ENCODE measurements at places on chromosomes 6 and 20.

DNA sequence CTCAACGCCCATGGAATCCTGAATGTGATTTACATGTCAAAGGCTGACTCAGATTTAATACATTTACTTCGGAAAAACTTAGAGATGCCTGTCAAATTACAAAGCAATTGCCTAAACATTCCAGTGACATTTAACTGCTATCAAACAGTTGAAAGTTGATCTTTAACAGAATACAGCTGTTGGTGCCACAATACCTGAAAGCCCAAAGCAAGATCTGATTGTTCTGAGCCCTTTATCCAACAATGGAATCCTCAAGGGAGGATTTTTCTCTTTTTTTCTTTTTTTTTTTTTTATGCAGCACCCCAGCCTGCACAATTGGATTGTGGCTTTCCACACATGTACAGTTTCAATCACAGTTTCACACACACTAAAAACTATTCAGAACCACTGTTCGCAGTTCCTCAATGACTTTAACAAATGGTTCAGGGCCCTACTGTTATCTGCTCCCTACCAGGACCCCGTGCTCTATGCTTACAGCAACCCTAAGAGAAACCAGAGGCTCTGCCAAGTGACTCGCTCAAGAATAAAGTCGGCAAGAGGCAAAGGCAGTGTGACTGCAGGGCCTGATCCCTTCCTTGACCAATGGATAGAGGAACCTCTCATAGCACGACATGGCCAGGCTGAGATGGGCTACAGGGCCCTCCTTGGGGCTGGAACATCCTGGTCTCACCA is 33.3 kb downstream of the EPB41L2 start:
- no peak for DNase-seq

DNA sequence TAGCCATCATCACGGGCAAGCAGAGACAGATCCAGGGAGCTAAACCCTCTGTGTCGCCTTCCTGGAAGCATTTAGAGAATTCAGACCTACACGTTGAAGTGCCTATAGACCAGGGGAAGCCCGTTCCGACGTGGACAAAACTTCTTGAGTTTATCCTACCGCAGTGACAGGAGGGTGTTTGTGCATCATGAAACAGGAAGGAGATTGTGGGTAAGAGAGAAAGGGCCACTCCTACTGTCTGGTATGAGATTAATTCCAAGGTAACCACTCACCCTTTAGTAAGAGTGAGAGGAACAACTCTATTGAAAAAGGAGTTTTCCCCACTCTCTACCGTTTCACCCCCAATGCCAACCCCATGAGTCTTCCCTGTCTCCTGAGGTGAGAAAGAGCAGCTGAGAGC is 133.7 kb downstream of the TFAP2C start:
- no peak for DNase-seq

- DNase-seq = no peak
Measured at GRCh38 chr6:105121981-105122380, 57.8 kb downstream of the POPDC3 start.

- peak; percentile 49 for DNase-seq
Measured at GRCh38 chr20:58246346-58246745, 17.9 kb upstream of the ANKRD60 start.

DNA sequence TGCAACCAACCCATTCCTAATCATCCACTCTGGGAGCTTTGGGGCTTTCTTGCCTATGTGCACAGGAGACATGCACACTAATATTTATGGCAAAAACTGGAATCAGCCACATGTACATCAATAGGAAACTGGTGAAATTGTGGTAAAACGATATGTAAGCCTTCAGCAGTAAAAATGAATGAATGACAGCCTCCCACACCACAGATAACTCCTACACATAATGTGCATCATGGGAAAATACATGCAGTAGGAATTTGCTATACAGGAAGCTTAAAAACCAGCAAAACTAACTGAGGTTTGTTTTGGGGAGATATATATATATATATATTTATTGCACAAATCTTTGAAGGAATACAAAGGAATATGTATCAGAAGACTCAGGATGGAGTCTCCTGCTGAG is 47.6 kb downstream of the HLA-G start:
- no peak for DNase-seq

DNA sequence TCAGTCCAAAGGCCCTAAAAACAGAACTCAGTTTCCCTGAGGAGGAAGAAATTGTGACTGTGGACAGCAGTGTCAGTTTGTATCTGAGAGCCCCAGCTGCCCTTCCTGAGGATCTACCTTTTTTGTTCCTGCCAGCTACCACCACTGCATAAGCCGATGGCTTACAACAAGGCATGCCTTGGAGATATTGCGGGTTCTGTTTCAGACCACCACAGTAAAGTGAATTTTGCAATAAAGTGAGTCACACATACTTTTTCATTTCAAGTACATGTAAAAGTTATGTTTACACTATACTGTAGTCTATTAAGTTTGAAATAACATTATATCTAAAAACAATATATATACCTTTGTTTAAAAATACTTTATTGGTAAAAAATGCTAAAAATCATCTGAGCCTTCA is 9.6 kb upstream of the CST3 start:
- no peak for DNase-seq

GRCh38 chr6:4178737-4179333 is 43.5 kb upstream of the ECI2 start:
- DNase-seq = no peak

DNA sequence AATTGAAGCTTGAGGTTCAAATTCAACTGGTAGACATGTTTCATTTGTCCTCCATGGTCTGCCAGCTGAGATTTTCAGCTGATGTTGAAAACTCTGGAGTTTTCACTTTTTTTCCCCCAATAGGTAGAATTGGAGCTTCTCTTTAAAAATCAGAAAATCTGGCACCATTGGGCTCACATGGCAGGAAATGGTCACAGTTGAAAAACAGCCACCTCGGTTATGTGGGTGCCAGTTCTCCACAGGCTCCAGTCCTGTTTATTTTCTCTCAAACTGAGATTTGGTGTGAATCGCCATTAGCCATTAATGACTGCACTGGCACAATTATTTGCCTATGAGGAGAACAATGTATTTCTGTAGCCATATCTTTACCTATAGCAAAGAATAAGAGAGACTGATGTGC is 171.4 kb upstream of the TFAP2D start:
- no peak for DNase-seq

GRCh38 chr20:46316984-46317684 is 8.8 kb upstream of the CDH22 start:
- DNase-seq = no peak

DNA sequence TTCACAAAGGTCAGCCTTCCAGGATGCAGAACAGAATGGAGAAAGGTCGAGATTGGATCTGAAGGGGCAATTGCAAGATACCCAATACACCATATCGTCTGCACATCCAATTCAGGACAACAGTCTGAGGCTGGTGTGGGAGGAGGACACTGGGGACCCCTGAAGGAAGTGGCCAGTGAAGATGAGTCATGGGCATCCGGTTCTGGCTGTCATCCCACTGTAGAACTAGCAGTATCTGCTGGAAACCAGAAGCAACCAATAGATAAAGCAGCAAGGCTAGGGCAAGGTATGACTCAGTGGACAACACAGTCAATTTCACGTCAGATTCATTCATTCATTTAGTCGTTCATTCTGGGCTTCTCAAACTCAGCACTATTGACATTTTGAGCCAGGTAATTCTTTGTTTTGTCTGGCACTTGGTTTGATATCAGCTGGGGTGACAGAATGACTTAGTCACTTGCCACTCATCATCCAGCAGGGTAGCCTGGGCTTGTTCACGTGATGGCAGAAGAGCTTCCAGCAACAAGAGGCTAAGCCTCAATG is 30.3 kb upstream of the SHLD1 start:
- no peak for DNase-seq

DNA sequence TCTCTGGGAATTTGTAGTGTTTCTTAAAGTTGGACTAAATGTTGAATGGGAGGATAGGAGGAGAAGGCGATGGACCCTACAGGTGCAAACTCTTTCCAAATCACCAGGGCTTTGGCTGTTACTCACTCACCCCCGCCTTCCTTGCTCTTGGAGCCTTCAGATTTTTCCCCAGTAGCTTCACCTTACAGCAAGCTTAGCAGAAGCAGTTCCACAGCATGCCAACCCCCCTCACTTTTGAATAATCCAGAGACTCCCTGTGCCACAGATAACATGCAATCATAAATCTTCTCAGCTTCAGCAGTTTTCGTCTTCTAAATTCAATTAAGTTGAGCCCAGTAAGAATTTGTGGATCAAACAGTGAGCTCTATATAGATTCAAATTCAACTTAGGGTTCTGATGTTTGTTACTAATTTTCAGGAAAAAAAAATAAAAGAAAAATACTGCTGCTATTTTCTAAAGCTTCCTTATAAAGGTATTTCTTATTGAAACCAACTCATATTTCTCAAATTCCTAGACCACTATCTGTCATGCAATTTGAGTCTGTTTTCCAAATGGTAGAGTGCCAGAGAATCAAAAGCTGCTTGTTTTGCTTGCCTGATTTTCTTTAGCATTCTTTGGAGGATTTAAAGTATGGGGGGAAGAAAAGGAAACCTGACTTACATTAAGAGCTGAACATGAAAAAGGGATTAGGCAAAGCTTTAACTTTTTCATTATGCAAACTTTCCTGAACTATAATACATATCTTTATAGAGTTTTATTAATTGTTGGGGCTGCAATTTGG is 166.4 kb downstream of the EYA4 start:
- DNase-seq = no peak

- DNase-seq = no peak
Measured at GRCh38 chr6:3328796-3329195, 70.0 kb downstream of the PSMG4 start.

GRCh38 chr6:20933057-20933788 is 399.0 kb downstream of the CDKAL1 start:
- no peak for DNase-seq

DNA sequence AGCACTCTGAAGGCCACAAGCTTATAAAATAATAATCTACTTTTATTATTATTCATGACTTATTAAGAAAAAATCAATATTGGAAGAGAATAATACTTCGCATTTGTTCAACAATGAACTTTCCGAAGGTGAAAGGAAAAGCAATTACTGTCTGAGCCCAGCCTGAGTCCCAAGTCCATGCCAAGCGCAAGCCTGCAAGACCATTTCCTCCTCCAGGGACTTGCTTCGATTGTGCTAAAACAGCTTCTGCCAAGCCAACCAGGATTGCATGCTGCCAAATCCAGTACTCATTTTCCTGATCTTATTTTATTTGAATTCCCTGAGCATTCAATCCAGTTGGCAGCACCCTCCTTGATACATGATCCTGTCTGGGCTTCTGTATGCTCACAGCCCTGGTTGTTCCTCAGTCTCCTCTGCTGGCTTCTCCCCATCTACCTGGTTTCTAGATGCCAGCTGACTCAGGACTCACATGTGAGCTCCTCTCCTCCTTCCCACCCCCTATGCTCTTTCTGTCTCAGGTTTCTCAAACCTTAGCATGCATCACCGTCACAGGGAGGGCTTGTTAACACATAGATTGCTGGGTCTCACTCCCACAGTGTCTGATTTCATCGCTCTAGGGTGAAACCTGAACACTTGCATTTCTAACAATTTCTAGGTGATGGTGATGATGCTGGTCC is 55.9 kb upstream of the PSMF1 start:
- no peak for DNase-seq

DNA sequence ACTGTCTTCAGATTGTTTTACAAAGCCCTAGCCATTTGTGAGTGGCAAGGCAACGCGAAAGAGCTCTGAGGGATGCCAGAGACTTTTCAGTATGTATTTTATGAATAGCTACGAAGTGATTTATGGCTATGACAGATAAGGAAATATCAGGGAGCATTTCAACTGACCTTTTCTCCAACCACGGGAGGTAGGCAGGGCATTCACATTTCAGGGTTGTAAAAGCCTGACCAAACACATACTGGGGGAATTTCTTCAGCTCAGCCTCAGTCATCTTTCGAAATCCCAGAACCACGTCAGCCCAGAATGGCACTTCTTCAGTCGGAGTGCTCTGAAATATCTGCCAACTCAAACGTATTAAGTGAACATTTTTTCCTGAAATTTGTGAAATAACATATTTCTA is 10.8 kb downstream of the DDO start:
- DNase-seq = no peak

DNA sequence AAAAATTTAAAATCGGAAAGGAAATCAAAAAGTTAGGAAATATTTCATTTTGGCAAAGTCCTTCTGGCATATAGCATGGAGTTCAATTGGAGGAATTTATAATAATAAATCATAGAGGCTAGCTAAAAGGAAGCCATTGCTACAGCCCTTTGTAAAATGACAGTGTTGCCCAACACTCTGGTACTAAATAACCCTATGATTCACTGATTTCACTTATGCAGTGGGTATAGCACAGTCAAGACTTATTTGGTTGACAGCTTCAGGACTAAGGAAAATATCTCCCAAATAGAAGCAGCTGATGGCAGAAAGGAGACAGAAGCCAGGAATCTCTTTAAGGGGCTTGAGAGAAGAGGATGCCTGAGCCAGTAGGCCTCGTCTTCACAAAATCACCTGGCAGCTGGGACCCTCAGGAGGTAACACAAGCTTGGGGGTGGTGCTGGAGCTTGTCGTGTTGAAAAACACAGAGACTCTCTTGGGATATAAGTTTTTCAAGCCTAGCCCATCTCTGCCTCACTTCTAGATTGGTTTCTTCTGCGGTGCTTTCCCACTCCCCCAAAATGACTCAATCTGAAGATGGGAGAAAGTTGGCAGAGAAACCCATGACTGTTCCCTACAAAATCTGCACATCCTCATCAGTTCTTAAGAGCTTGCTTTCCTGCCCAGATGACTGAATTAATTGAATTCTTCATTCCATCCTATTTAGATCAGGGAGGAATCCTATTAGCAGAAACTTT is 38.4 kb upstream of the EYA4 start:
- no peak for DNase-seq

DNA sequence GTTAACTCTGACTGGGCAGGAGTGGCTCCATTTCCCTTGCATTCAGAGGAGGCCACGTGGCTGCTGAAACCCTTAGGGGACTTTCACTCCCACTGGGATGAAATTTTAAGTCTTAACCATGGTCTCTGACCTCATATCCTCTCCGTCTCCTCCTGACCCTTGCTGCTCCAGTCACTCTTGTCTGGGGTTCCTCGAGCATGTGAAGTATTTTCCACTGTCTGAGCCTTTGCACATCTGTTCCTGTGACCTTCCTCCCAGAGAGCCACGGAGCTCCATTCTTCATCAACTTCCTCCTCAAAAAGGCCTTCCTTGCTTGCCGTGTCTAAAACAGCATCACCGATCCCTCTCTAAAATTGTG is 153.0 kb upstream of the UST start:
- no peak for DNase-seq

All from right hindlimb (tissue), 1 donor.